ENCODE measurements at places on chromosomes 12 and 14.

DNA sequence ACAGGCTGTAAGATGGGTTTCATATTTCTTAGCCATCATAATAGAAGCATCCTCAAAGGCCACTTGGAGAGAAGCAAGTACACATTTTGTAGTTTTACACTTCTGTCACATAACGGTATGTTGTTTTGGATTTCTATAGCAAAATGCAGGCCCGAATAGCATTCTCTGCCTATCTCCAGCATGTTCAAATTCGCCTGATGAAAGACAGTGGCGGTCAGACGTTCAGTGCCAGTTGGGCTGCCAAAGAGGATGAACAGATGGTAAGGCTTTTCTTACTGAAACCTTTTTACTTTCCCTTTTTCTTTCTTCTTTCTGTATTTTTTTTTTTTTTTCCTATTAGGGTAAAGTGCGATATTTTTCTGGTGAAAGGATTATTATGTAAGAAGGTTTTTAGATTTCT lies 110.5 kb downstream of the TTLL5 start:
- DNase-seq: no peak

DNA sequence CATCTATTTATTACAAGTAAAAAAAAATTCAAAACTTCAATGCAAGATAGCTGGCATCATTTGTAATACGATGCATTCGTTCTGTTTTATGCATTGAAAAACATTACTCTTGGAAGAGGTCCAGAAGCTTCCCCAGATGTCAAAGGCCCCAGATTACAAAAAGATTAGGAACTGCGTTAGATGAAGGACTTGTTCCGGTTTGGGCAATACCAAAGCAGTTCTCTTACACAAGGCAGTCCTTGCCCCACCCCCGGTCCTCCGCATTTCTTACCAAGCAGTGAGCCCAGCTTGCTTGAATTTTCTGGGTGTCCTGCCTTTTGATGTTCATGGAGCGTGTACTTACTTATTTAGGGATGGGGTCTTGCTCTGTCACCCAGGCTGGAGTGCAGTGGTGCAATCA lies 4.8 kb upstream of the HVCN1 start:
- no peak for DNase-seq

DNA sequence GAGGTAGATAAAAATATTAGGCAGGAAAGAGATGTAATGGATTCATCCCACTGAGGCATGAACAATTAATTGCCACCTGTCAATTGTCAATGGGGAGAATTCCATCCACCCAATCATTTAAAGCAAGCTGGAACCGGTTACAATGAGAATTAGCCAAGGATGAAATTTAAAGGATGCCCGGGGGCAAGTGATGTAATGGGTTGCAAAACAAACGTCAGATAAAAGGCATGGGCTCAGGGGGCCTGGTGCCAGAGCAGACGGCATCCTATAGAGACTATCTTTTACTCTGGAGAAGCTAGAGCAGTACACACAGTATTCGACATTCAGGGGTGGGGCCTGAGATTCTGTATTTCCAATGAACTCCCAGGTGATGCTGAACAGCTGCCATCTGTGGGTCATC lies 80.5 kb upstream of the ZFP36L1 start:
- DNase-seq: no peak

GRCh38 chr12:13692332-13692731 lies 289.1 kb downstream of the GRIN2B start:
- no peak for DNase-seq

DNA sequence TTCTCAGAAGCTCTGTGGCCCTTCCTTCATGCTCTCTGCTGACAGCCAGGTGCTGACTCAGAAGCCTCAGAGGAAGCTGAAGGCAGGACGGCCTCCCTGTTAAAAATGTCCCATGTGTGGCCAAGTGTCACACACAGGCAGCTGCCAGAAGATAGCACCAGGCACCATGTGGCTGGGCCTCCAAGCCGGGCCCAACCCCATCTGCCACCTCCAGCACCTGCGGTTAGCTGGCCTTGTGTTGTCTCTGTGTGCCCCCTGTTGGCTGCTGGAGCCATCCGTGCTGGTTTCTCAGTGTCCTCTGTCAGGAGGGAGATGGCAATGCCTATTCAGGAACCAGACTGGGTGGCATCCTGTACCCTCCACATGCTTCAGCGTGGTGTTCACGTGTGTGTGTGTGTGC lies 63.2 kb downstream of the TSPAN11 start:
- DNase-seq: no peak

Data from non-pigmented ciliary epithelial cell (primary cell).